Bladder microvascular endothelial cell (primary cell): ENCODE measurements at places on chromosomes 1 and 21. TPM values are rescaled to one million over a fixed set of nuclear protein-coding genes. Genes with fewer than 3 reads are reported as not detected.

The OR2AK2 gene
- total RNA-seq: not detected in 2 replicates

The ADAM30 gene
- total RNA-seq: not detected in 2 replicates

The PITHD1 gene
- total RNA-seq: 26.7 and 41.0 TPM in 2 replicates

The MSH4 gene
- under 0.01 and 0.25 TPM in 2 replicates for total RNA-seq

The LAMC2 gene
- total RNA-seq: 19.4 and 71.0 TPM in 2 replicates

The PLEKHN1 gene
- 0.16 and 0.31 TPM in 2 replicates for total RNA-seq

The NEK2 gene
- 15.9 and 19.4 TPM in 2 replicates for total RNA-seq

The ADGRB2 gene
- total RNA-seq: 0.16 and 1.1 TPM in 2 replicates

The CORT gene
- total RNA-seq: 1.5 TPM in 1 of 2 replicates, not detected in the other

The KRTAP19-3 gene
- not detected in 2 replicates for total RNA-seq

The HFM1 gene
- 0.19 and 0.32 TPM in 2 replicates for total RNA-seq

The WNT3A gene
- not detected in 2 replicates for total RNA-seq

The ERICH3 gene
- total RNA-seq: not detected in 2 replicates

The PLD5 gene
- total RNA-seq: not detected in 2 replicates

The HCRTR1 gene
- 0.65 and 5.2 TPM in 2 replicates for total RNA-seq

The TNN gene
- total RNA-seq: not detected in 2 replicates

The S100A14 gene
- not detected in 2 replicates for total RNA-seq

The KCNJ15 gene
- 1.1 and 1.4 TPM in 2 replicates for total RNA-seq

The PLCH2 gene
- total RNA-seq: under 0.01 and 0.06 TPM in 2 replicates

The RGS18 gene
- not detected in 2 replicates for total RNA-seq

The CFAP107 gene
- total RNA-seq: not detected in 2 replicates

The GPX7 gene
- 7.0 and 15.4 TPM in 2 replicates for total RNA-seq

The NR1I3 gene
- total RNA-seq: not detected in 2 replicates

The CFAP45 gene
- 0.13 and 0.16 TPM in 2 replicates for total RNA-seq

The HOOK1 gene
- 0.19 TPM in 1 of 2 replicates, not detected in the other for total RNA-seq

The MARK1 gene
- 0.32 and 4.3 TPM in 2 replicates for total RNA-seq

The CD244 gene
- not detected in 2 replicates for total RNA-seq

The UMODL1 gene
- total RNA-seq: not detected in 2 replicates

The TNFSF4 gene
- total RNA-seq: 5.3 and 10.0 TPM in 2 replicates

The TAS1R1 gene
- not detected in 2 replicates for total RNA-seq

The RGS13 gene
- not detected in 2 replicates for total RNA-seq

The AADACL3 gene
- not detected in 2 replicates for total RNA-seq

The CLDN8 gene
- not detected in 2 replicates for total RNA-seq

The DPT gene
- total RNA-seq: not detected in 2 replicates

The SDC3 gene
- 5.3 and 44.7 TPM in 2 replicates for total RNA-seq

The OPRD1 gene
- total RNA-seq: under 0.01 TPM in 1 of 2 replicates, not detected in the other

The BCAN gene
- not detected in 2 replicates for total RNA-seq

The VSIG8 gene
- not detected in 2 replicates for total RNA-seq

The CAMK1G gene
- not detected in 2 replicates for total RNA-seq

The OR2L8 gene
- total RNA-seq: 0.31 TPM in 1 of 2 replicates, not detected in the other

The KCNH1 gene
- total RNA-seq: not detected in 2 replicates

The SPRR2G gene
- not detected in 2 replicates for total RNA-seq

The TRABD2B gene
- under 0.01 TPM in 1 of 2 replicates, not detected in the other for total RNA-seq

The DLGAP3 gene
- total RNA-seq: under 0.01 TPM in 2 replicates

The CXADR gene
- 1.3 and 76.5 TPM in 2 replicates for total RNA-seq

The THEM4 gene
- total RNA-seq: 5.4 and 5.5 TPM in 2 replicates

The STUM gene
- under 0.01 and 0.57 TPM in 2 replicates for total RNA-seq

The CYP4B1 gene
- total RNA-seq: 0.32 TPM in 1 of 2 replicates, not detected in the other

The C1QB gene
- total RNA-seq: not detected in 2 replicates

The OPTC gene
- not detected in 2 replicates for total RNA-seq

The TBX19 gene
- 0.16 and 0.94 TPM in 2 replicates for total RNA-seq

The PPP1R8 gene
- 33.4 and 63.5 TPM in 2 replicates for total RNA-seq

The CYP4A11 gene
- total RNA-seq: not detected in 2 replicates

The NTMT2 gene
- not detected in 2 replicates for total RNA-seq

The PCSK9 gene
- 0.06 and 0.32 TPM in 2 replicates for total RNA-seq

The C1orf141 gene
- total RNA-seq: not detected in 2 replicates

The CSF1 gene
- 6.3 and 32.5 TPM in 2 replicates for total RNA-seq
